ENCODE measurements at places on chromosomes 16 and 17.

DNA sequence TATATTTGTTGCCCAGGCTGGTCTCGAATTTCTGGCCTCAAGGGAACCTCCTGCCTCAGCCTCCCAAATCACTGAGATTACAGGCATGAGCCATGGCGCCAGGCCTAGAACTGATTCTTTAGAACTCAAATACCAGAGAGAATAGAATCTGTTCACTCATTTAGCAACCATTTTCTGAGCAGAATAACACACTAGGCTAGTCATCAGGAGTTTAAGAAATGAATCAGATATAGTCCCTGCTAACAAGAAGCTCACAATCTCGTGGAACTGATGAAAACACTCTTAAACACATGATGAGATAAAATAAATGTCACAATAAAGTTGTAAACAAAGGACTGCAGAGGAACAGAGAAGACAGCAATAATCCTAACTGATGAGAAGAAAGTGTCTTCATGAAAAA is 55.8 kb upstream of the ADCY9 start:
- DNase-seq: no peak

GRCh38 chr17:82820278-82821251 is 19.3 kb downstream of the ZNF750 start:
- DNase-seq: no peak

- DNase-seq: no peak
Measured at GRCh38 chr17:72444517-72445054, 323.8 kb downstream of the SOX9 start.

DNA sequence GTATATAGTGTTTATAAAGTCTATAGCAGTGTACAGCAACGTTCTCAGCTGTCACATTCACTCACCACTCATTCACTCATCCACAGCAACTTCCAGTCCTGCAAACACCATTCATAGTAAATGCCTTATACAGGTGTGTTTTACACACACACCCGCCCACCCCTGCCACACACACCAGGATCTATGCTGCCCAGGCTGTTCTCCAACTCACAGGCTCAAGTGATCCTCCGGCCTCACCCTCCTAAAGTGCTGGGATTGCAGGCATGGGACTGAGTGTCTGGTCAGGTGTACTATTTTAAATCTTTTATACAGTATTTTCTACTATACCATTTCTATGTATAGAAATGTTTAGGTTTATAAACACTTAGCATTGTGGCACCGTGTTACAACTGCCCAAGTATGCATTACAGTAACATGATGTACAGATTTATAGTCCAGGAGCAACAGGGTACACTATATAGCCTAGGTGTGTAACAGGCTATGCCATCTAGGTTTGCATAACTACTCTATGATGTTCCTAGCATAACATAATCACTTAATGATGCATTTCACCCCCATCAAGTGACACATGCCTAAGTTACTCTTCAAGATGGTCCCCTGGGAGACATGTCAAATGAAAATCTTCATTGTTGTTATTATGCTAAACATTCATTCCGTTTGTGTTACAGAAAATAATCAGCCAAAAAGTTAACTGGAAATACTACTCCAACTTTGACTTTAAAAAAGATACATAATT is 42.5 kb downstream of the CREBBP start:
- DNase-seq: no peak

GRCh38 chr16:87621976-87622713 is 19.8 kb downstream of the JPH3 start:
- no peak for DNase-seq

Measured in skin of body (tissue), 3 donors.